ENCODE measurements at places on chromosomes 11 and 22.

DNA sequence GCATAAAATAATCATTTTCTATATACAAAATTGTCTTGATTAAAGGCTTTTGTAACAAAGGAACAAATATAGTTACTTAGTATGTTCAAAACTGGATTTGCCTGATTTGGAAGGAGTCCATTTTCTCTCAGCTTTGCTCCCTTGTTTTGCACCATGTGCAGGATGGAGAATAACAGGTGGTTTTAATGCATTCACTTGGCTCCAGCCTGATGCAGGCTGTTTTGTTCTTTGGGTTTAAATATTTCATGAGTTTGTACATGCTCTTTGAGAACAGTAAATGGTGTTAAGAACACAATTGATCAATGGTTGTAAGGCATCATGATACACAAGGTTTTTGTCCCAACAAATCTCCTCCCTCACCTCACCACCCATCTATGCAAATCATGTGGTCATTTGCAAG, 886.9 kb upstream of the CCDC90B start:
- no peak for DNase-seq

GRCh38 chr11:33736148-33736812, at the start of gene CD59:
Gene CD59 (minus strand): TSS chr11:33736423. CDS start chr11:33722445, 13,978 bp downstream.
- DNase-seq, result peak; percentile 70

GRCh38 chr22:30056015-30056414, 24.2 kb upstream of the HORMAD2 start:
- DNase-seq, result no peak

DNA sequence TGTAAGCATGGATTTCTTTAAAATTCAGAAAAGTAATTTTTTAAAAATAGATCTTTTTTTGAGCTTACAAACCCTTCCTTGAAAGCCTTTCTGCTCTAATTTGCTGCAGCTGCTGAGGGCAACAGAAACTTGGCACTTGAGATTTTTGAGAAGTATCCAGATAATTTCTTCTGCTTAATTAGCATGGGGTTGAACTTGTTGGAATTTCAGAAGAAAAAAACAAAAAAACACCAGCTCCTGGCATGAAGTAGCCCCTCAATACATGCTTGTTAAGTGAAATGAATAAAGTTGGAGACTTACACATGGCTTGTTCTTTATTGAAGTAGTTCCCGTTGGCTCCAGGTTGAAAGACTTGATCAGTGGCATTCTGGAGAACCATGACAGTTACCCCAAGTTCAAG, 331.4 kb upstream of the RAG2 start:
- no peak for DNase-seq

GRCh38 chr11:23688835-23689234, 808.0 kb upstream of the LUZP2 start:
- DNase-seq, result no peak

DNA sequence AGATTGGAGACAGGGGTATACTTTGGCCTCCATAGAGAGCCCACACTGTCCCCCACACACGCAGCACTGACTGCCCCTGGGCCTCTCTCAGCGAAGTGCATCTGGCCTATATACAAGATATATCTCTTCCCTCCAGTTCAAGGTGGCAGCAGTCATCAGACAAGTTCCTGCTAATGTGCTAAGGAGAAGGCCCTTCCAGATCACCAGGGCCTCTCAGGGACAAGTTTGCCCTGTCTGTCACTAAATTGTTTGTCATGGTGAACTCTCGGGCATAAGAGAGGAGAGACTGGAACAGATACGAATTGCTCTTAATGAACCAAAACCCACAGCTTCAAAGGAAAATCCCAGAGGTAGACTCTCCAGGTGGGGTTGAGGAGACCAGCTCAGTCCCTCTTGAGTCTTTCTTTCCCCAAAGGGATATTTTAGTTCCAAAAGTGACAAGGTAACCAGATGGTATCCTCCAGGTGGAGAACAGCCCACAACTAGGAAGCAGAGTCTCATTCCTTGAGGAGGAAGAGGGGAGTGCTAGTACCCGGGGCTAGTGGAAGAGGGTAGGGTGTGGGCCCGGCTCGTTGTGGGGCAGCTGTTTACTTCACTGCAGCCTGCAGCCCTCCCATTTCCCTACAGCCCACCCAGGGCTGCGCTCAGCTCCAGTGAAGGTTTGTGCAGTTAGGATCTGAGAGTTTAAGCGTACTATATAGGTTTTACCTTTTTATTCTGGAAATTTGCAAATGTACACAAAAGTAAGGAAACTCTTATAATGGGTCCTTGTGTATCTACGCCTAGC, 2.2 kb upstream of the SLC35C1 start:
- DNase-seq, result no peak

DNA sequence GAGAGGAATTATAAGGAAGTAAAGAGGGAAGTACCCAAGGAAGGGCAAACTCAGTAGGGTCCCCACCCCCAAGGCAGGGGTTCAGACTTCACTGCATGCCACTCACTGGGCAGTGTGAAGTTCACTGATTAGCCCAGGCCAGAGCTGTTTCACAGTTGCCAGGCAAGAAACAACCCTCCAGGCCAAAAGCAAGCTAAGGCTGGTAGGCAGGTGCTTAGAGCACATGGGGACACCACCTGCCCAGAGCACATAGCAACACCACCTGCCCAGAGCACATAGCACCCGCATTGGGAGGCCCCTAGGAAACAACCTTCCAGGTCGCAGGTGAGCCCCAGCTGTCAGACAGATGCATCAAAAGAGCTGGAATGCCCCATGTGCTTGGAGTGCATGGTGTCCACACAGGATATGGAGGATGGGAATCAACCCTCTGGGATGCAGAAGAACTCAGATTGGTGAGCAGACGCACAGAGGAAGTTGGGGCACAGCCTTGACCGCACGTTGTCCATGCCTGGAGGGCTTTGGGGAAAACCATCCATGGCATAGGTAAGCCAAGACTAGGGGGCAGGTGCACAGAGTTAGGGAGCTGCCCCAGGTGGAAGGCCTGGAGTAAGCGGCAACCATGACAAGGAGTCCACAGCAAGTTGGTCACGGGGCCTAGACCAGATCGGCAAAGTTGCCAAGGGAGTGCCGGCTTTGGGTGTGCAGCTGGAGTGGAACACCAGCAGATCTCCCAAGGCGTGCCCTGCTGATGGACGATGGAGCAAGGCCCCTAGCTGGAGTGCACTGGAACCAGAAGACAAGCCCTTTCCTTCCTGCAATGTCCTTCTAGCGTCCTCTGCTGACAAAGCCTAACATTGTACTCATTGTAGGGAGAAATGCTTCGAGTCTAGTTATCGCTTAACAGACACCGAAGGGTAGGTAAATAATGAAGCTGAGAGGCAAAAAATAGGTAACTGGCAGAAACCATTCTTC, 7.8 kb upstream of the TMEM216 start:
- no peak for DNase-seq

DNA sequence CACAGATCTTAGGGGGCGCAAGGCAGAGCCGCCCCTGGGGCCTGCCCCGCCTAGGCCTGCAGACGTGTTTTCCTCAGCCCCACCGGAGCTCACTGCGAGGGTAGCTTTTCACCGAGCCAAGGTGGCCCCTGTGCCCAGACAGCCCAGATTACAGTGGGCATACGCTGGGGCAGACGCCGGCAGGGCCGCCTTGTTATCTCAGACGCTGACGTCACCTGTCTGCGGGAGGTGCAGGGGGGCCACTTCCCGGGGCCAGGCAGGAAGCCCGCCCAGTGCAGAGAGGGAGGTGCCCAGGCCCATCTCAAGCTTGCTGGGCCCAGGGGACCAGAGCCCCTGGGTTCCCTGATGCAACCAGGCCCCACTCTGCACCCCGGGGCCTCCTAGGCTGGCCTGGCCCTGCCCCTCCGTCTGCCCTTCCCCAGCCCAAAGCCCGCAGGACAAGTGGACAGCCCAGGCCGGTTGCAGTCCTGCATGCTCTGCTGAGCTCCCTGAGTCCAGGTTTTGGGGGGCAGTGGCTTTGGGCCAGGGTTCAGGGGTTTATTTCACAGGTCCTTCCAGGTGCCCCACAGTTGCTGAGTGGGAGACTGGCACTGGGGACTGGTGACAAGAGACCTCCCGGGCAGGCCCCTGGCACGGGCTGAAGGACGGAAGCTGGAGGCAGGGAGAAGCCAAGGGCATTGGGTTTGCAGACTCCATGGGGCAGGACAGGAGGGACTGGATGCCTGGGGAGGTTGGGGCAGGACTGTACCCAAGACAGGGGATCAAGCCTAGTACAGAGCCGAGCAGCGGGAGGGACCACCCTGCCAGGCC, 38.6 kb downstream of the IGF2 start:
- DNase-seq, result no peak

GRCh38 chr11:8760896-8761295, 78.3 kb downstream of the RPL27A start:
- DNase-seq, result no peak

- DNase-seq, result no peak
These were observed 58.7 kb upstream of the B3GNT6 start for GRCh38 chr11:76975513-76975912.

- no peak for DNase-seq
These were observed 129.0 kb downstream of the TEAD1 start for GRCh38 chr11:12803086-12803826.

- no peak for DNase-seq
These were observed 108.7 kb upstream of the SNX19 start for GRCh38 chr11:131025020-131025419.

DNA sequence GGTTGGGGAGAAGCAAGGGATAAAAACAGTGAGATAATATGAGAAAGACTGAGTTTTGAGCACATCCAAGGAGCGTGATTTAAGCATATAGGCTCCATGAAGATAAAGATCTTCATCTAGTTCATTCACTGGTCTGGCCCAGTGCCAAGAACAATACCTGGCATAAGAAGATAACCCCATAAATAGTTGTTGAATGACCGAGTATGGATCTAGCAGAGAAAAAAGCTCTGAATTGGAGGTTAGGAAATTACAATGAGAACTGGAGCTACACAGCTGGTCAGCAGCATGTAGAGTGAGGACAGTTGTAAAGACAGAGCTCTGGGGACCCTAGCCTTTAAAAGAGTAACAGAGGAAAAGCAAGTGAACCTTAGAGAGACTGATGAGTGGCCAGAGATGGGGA, 33.0 kb upstream of the PAK1 start:
- DNase-seq, result no peak

DNA sequence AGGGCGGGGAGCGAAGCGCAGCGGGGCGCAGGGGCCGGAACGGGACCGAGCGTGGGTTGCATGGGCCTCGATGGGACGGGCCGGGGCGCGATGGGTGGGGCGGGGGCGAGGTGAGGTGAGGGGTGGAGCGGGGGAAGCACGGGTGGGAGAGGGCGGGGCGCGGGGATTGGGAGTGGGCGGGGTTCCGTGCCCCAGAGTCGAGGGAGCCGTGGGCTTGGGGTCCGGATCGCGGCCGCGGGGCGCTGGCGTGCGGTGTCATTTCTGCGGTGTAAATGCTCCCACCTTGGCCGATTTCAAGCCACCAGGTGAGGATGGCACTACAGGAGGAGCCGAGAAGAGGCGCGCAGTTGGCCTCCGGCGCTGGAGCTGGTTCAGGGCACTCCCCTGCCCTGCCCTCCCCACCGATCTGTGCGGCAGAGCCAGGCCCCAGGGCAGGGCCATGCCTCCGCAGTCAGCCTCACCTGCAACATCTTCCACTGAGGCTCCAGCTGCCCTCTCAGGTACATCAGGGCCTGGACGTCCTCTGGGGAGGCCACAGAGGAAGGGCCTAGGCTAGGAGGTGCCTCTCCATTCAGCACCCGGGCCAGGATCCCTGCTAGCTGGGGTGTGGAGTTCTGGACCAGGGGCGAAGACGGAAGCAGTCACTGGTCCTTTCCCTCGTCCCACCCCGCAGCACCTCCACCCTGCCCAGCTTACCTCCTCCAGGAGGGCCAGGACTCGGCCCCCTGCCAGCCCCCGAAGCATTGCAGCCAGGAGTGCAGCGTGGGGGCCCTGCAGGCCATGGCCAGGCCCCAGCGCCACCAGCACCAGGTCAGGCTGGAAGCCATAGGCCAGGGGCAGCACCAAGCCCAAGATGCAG, 620 bp upstream of the TUBGCP6 start:
- no peak for DNase-seq

DNA sequence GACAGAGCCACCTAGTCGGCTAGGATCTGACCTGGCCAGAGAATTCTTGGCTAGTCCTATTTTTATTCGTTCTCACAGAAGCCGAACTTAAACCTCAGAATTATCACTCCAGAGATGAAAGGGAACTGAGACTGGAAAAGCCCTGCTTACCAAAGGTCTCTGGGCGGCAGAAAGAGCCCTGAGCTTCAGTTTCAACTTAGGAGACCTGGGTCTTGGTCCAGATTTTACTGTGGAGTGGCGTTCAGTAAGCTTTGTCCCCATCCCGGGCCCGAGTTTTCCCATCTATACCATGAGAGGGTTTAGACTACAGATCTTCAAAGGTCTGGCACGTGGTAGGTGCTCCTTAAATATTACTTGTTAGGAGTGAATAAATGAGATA, 516 bp downstream of the NEU3 start:
- no peak for DNase-seq

- no peak for DNase-seq
These were observed 34.4 kb upstream of the KIRREL3 start for GRCh38 chr11:127034973-127035372.

GRCh38 chr22:49589811-49590210, 237.9 kb downstream of the BRD1 start:
- DNase-seq, result no peak

GRCh38 chr11:92920331-92920730, 49.1 kb upstream of the MTNR1B start:
- DNase-seq, result no peak

- no peak for DNase-seq
These were observed 14.8 kb downstream of the CD6 start for GRCh38 chr11:60985991-60986915.
